ENCODE measurements at places on chromosomes 12 and 14.

GRCh38 chr14:101365329-101366158 lies 195.8 kb upstream of the DIO3 start:
- DNase-seq, result no peak

DNA sequence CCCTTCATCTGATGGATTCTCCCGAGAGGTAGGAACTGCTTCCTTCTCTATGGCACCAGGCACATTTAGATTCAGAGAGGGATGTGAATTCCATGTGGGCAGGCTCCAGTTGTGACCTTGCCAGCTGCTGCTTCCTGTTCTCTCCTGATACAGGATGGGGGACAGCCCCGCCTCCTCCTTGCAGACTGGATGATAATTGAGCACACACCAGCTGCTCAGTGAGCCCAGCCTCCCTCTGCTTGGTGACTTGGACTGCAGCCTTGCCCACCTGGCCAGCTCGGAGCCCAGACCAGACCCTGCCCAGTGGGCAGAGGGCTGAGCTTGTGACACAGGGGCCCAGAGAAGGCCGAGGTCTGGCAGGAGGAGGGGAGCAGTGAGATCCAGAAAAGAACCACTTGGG lies 90.2 kb downstream of the CALM1 start:
- no peak for DNase-seq

DNA sequence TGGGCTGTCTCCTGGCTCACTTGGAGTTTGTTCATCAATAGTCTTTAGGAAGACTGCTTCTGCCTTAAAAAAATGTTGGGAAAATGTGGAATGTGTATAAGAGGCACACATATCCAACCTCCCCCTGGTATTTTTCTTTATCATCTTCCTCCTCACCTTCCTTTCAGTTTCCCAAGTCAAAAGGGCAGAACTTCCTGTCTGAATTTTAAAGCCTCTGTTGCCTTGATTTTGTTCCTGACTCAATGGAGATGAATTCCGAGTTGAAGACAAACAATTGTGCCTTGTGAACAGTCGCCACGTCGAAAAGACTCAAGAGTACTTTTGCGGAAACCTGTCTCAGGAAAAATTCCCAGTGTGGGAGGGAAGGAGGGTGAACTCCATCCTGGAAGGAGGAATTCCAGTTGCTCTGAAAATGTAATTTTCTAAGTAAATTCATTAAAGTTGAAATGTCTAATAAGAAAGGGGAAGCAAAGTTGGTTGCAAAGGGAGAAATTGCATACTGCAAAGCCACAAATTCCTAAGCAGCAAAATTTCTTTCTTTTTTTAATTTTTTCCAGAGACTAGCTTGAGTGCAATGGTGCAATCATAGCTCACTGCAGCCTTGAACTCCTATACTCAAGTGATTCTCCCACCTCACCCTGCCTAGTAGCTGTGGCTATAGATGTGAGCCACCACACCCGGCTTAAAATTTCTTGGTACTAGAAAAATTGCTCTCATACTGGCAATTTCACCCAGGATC lies 50.2 kb upstream of the ELK3 start:
- no peak for DNase-seq

- no peak for DNase-seq
Measured at GRCh38 chr14:92005019-92005418, 34.8 kb downstream of the TRIP11 start.

DNA sequence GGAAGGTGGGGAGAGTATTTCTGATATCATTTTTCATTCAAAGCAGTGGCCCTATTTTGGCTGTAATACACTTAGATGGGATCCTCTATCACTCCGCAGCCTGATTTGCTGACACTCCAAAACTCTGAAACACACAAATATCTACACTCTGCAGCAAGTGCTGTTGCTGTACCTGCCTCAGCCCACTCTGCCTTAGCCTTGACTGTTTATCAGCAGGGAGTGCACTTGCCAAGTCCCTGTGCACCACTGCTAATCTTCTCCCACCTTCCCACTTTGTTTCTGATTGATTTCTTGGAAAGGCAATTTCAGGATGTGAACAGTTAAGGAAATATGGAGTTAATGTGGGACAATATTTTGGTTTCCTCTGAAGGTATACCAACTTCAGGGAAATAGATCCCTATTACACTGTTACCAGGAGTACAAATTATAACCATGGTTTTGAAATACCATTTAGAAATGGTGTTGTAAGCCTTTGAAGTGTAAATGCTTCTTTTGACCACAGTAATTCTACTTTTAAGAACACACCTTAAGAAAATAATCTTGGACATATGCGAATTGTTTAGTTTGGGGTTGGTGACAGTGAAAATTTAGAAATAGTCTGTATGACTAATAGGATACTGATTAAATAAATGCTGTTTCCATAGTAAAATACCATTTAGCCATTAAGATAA lies 59.3 kb downstream of the MBIP start:
- no peak for DNase-seq

- no peak for DNase-seq
Measured at GRCh38 chr12:78176643-78177042, 345.9 kb downstream of the NAV3 start.

GRCh38 chr12:34219046-34219770 lies 196.9 kb downstream of the ALG10 start:
- peak; percentile 4 for DNase-seq

GRCh38 chr12:80708259-80708974 lies 983 bp downstream of the MYF6 start:
- DNase-seq, result no peak

DNA sequence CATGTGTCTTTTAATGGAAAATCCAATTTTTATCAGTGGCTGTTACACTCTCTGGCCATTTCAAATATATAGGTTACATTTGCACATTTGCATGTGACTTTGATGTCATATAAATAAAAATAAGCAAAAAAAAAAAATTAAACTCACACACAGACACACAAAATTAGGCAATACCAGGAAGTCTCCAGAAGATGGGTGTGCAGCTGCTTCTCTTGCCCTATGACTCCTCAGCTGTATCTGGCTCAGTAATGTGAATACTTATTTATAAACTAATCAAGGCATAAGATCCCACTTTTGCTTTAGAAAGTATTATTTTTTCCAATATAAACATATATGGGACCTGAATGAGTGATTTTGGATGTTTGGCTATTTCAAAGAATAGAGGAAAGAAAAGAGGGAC lies 461.1 kb downstream of the LRIG3 start:
- no peak for DNase-seq

DNA sequence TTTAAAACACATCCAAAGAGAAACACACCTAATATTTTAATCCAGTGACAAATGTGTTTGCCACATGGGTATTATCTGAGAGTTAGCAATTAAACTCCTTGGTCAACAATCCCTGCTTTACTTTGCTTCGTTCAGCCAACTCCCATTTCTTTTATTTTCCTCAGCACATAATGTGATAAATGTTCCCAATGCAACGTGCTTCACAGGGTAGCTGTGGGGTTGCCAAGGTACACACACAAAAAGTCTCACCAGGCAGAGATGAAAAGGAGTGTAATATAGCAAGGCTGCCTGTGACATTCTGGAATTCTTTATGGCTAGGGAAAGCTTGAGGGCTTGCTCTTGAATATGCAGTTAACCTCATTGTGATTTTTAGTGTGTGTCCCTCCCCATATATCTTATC lies 208.0 kb upstream of the DIO2 start:
- no peak for DNase-seq

GRCh38 chr14:52018252-52018651 lies 28.9 kb downstream of the RTRAF start:
- DNase-seq, result no peak

DNA sequence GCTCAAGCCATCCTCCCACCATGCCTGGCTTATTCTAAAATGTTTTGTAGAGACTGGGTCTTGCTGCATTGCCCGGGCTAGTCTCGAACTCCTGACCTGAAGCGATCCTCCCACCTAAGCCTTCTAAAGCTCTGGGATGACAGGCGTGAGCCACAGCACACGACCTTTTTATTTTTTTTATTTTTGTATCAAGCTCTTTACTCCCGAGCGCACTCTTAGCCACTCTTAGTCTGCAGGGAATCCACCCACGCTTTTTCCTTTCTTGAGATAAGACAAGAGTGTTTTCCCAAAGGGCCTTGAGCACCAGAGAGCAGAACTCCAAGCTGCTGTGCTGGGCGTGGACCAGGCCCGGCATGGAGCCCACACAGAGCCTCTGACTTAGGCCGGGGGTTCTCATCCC lies 23.4 kb downstream of the MAP1LC3B2 start:
- DNase-seq, result no peak

- DNase-seq, result peak; percentile 46
Measured at GRCh38 chr14:105330491-105330895, 15.9 kb downstream of the PACS2 start.

- DNase-seq, result no peak
Measured at GRCh38 chr14:74637178-74637550, 25.1 kb upstream of the LTBP2 start.

DNA sequence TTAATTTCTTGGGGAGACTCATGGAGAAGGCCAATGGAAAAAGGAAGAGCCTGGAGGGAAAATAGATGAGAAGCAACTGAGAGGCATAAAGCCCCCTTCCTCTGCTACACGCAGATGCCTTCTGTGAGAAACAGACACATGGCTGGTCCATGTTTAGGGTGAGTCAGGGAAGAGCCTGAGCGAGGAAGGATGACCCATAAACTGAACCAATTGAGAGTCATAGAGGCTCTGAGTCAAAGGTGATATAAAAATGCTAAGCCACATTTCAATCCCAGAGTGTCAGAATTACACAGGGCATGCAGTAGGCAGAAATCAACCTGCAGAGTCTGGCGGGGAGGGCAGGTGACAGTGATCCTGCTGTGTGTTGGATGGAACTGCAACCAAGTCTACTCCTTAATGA lies 30.1 kb upstream of the NEDD1 start:
- DNase-seq, result no peak

GRCh38 chr12:112803620-112804282 lies 12.2 kb downstream of the RPH3A start:
- DNase-seq, result no peak

DNA sequence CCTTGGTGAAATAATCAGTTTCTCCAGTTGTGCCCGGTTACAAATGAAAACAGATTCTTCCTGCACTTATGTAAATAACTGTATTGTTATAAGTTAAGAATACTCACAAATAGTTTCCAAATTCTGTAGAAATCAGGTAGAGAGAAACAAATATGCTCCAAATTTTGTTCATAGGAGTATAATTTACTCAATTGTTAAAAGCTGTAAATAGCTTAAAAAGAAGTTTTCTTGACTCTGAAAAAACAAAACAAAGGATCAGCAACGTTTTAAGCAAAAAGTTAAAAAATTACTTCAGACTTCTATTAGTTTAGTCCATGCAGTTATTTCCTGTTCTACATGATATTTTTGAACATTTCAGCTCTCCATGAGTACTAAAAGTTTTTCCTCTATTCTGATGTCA lies 30.0 kb upstream of the SLC38A4 start:
- DNase-seq, result no peak

DNA sequence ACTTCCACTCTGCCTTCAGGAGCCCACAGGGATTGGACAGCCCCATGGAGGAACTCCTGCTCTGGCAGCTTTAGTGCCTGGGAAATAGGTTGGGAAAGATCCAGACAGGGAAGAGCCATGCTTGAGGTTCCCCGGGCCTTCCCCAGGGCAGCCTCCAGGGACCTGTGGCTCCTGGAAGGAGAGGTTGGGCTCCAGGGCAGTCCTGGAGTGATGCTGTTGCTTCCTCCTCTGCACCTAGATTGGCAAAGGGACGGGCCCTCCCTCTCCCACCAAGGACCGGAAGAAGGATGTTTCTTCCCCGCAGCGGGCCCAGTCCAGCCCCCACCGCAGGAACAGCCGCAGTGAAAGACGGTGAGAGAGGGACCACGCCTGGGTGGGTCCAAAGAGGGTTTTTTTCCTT lies 16.5 kb downstream of the VASH1 start:
- DNase-seq, result no peak

- DNase-seq, result no peak
Measured at GRCh38 chr14:32567543-32568384, 238.7 kb downstream of the AKAP6 start.

DNA sequence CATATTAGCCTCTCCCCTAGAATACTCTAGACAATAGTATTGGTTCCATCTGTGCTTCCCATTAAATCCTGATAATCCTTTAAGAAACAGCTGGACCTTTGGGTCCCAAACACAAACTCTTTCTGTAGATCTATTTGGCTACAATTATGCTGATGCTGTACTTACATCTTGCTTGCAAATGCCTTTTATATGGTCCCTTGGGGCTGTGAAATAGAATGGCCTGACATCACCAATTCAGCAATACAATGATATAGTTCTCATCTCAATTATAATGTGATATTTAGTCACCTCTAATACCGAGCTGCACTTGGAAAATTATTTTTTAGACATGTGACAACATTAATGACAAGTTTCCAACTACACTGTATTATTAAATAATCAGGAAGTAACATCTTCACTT lies 261.5 kb downstream of the SOX5 start:
- DNase-seq, result no peak

DNA sequence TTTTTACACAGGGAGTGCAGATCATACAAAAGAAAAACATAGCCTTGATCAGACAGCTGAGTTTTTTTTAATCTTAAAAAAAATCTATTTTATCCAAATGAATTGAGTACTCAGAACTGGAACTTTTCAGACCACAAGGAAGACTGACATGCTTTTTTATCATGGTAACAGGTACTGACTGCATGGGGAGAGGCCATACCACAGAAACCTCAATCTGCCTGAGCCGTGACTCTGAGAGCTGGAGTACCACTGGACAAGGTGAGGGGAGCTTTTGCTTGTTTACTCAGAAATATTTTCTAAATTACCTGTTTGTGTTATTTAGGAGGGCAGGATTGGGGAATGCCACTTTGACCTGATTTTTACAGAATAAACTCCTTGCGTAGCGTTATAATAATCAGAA lies 143.9 kb downstream of the ALX1 start:
- no peak for DNase-seq

- no peak for DNase-seq
Measured at GRCh38 chr12:113393749-113394148, 9.9 kb downstream of the SDS start.

- no peak for DNase-seq
Measured at GRCh38 chr12:98221243-98221808, 294.1 kb upstream of the TMPO start.

DNA sequence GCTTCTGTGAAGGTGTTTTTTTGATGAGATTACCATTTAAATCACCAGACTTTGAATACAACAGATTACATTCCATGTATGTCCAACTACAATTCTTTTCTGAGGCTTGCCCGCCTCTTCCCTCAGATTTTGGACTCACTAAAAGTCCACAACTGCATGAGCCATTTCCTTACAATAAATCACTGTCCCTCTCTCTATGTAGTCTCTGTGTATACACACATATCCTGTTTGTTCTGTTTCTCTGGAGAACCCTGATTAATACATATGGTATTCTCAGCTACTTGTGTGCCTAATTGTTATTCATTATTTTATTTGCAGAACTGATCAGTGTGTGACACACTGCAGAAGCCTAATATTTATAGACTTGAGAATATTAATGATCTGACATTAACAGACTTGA lies 2.4 kb upstream of the MIPOL1 start:
- no peak for DNase-seq

Data from RWPE1 (cell line).